Nasal cavity respiratory epithelium epithelial cell of viscerocranial mucosa (primary cell): ENCODE measurements at places on chromosomes 7 and 10. TPM values are rescaled to one million over a fixed set of nuclear protein-coding genes. Genes with fewer than 3 reads are reported as not detected.

UPP1 gene
- 287 and 2,093 TPM in 2 replicates for total RNA-seq

RBP4 gene
- total RNA-seq, result not detected in 2 replicates

TMEM236 gene
- under 0.01 and 0.07 TPM in 2 replicates for total RNA-seq

DLX5 gene
- 0.34 and 1.00 TPM in 2 replicates for total RNA-seq

NPS gene
- total RNA-seq, result not detected in 2 replicates

MKX gene
- 1.3 and 1.7 TPM in 2 replicates for total RNA-seq

GCK gene
- total RNA-seq, result 0.14 and 0.34 TPM in 2 replicates

SRGN gene
- total RNA-seq, result 0.93 and 1.7 TPM in 2 replicates

LMOD2 gene
- not detected in 2 replicates for total RNA-seq

IFIT1B gene
- total RNA-seq, result not detected in 2 replicates

HOXA7 gene
- not detected in 2 replicates for total RNA-seq

MYL10 gene
- not detected in 2 replicates for total RNA-seq

SCART1 gene
- total RNA-seq, result 0.34 and 0.64 TPM in 2 replicates

TAC1 gene
- under 0.01 TPM in 1 of 2 replicates, not detected in the other for total RNA-seq

CAV2 gene
- total RNA-seq, result 147 and 188 TPM in 2 replicates

CALY gene
- not detected in 2 replicates for total RNA-seq

OGDH gene
- total RNA-seq, result 73.8 and 145 TPM in 2 replicates

SLC13A1 gene
- total RNA-seq, result not detected in 2 replicates

TAS2R5 gene
- total RNA-seq, result 1.0 and 4.4 TPM in 2 replicates

TRPV6 gene
- total RNA-seq, result 0.14 TPM in 1 of 2 replicates, not detected in the other

NXPH1 gene
- not detected in 2 replicates for total RNA-seq

ASZ1 gene
- total RNA-seq, result not detected in 2 replicates

AGMO gene
- 0.50 TPM in 1 of 2 replicates, not detected in the other for total RNA-seq

EIF5AL1 gene
- total RNA-seq, result 0.28 and 0.34 TPM in 2 replicates

PSMC2 gene
- 209 and 227 TPM in 2 replicates for total RNA-seq

TYSND1 gene
- 24.6 and 38.6 TPM in 2 replicates for total RNA-seq

CYP17A1 gene
- total RNA-seq, result not detected in 2 replicates

SLC16A12 gene
- total RNA-seq, result under 0.01 and 0.14 TPM in 2 replicates

FAM149B1 gene
- total RNA-seq, result 16.4 and 27.1 TPM in 2 replicates

C10orf62 gene
- not detected in 2 replicates for total RNA-seq

MMRN2 gene
- total RNA-seq, result 0.21 and 8.9 TPM in 2 replicates

LLCFC1 gene
- total RNA-seq, result not detected in 2 replicates

CYP2E1 gene
- total RNA-seq, result 0.93 and 1.7 TPM in 2 replicates

EBLN1 gene
- not detected in 2 replicates for total RNA-seq

VAX1 gene
- total RNA-seq, result under 0.01 TPM in 1 of 2 replicates, not detected in the other

UPK3B gene
- total RNA-seq, result 1.4 and 6.7 TPM in 2 replicates

FANK1 gene
- 2.7 and 7.0 TPM in 2 replicates for total RNA-seq

PLCE1 gene
- under 0.01 and 2.9 TPM in 2 replicates for total RNA-seq

RARRES2 gene
- not detected in 2 replicates for total RNA-seq

ICA1 gene
- total RNA-seq, result 10.6 and 14.0 TPM in 2 replicates

SSC4D gene
- total RNA-seq, result 1.0 and 17.3 TPM in 2 replicates

TRIM50 gene
- under 0.01 TPM in 1 of 2 replicates, not detected in the other for total RNA-seq

ADCYAP1R1 gene
- not detected in 2 replicates for total RNA-seq

CALN1 gene
- under 0.01 TPM in 1 of 2 replicates, not detected in the other for total RNA-seq

LBX1 gene
- not detected in 2 replicates for total RNA-seq

TECPR1 gene
- 13.0 and 25.9 TPM in 2 replicates for total RNA-seq

RAPGEF5 gene
- 4.8 and 9.5 TPM in 2 replicates for total RNA-seq

FAM25C gene
- total RNA-seq, result 13.7 TPM in 1 of 2 replicates, not detected in the other

CDNF gene
- 1.2 and 1.4 TPM in 2 replicates for total RNA-seq

NCF1 gene
- total RNA-seq, result 0.57 and 2.7 TPM in 2 replicates

AGAP9 gene
- 2.4 and 2.8 TPM in 2 replicates for total RNA-seq

NKX2-3 gene
- total RNA-seq, result not detected in 2 replicates
